ENCODE measurements at places on chromosomes 4 and X.

GRCh38 chr4:186657764-186658163, 65.9 kb downstream of the FAT1 start:
- no peak for DNase-seq

DNA sequence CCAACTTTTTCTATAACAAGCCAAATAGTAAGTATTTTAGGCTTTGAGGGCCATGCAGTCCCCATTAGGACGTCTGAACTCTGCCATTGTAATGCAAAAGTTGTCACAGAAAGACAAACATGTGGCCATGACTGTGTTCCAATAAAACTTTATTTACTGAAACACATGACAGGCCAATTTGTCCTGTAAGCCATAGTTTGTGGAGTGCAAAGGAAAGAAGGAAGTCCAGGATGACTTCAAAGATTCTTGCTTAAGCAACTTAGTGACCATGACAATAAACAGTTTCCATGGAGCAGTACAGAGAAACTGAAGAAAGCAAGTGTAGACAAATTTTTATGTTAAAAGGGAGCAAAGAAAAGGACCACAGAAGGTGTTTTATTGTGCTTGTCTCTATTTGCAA, 35.0 kb upstream of the MYOZ2 start:
- DNase-seq, result no peak

DNA sequence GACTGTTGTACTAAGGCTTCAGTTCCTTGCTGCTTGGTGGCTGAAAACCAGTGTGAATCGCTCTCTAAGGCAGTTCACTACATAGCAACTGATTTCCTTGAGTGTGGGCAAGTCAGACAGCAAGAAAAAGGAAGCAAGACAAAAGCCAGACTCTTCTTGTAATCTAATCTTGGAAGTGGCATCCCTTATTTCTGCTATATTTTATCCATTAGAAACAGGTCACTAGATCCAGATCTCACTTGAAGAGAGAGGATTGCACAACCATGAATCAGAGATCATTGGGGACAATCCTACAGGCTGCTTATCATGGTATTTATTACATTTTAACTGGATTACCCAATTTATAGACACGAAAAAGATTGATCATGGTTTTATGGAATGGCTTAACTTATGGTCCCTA, 684.5 kb downstream of the GRID2 start:
- no peak for DNase-seq

DNA sequence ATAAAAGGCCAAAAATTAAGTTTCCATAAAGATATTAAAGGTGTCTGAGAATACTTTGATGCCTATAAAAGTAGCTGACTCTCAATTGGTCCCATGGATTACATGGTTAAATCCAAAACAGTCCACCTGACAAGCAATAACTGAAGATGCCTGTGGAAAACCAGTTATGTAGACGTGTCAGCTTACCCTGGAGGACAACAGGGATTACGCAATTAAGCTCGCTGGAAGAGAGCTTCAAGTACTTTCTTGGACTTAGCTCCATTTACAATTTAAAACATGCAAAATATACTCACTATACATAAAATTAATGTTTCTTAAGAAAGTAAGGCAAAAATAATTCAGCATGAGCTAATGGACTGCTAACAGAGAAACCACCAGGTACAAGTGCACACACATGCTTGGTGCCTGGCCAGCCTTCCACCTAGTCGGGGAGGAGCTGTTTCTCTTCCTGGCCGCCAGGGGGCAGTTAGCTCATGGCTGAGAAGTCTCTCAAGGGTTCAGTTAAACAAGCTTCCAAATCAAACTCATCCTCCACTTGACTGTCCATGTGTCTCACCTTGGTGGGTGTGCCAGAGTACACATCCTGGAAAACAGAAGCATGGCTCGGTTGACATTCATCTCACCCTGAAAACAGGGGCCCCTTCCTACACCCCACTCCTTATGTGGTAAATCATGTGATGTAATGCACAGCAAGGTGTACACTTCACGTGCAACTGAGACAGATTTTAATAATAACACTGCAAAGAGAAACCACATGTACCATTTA, 9.2 kb upstream of the FAM53A start:
- peak; percentile 52 for DNase-seq

DNA sequence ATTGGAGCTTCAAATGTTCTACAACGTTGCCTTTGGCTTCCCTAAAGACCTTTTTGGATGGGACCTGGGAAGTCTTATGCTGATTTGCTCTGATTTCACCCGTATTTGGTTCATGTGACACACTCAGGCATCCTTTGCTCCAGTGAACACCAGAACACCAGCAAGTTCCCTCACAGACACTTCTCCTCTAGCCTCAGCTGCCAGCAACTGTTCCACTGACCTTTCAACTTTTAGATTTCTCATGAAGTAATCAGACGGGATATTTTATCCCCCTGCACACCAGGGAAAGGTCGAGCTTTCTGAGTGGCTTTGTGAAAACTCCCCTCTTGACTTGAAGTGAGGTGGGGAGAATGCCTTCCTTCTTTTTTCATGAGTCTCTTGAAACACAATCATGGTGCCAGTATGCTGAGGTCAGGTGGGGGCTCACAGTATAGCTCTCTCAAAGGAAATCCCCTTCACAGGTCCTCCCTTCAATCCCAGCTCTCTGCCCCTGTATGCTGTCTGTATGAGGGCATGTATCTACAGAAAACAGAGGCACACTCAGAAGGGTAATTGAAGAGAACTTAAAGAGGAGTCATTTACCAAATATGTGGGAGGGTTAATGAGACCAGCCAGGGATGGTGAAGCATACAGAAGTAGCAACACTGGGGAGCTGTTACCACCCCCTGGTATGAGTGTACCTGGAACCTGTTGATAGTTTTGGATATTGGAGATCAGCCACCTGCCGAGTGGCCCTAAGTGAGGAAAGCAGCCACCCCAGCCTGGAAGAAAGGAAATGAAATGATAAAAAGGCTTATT, 62.7 kb downstream of the FGFBP1 start:
- no peak for DNase-seq

DNA sequence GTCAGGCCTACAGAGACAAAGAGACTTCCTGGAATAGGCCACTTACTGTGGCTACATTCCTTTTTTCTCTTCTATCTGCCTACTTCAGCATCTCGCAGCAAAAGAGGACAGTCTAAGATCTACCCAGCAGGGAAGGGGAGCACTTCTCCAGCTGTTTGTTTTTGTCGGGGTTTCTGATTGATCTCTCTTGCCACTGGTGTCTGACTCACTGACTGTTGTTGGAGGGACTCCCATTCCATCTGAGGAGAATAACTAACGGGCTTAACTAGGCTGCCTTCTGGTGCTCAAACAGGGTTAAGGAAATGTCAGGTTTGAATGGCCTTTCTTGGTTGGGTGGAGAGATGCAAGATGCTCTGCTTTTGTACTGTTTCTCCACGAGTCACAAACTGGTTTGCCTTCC, 100.2 kb upstream of the TMEM164 start:
- no peak for DNase-seq

DNA sequence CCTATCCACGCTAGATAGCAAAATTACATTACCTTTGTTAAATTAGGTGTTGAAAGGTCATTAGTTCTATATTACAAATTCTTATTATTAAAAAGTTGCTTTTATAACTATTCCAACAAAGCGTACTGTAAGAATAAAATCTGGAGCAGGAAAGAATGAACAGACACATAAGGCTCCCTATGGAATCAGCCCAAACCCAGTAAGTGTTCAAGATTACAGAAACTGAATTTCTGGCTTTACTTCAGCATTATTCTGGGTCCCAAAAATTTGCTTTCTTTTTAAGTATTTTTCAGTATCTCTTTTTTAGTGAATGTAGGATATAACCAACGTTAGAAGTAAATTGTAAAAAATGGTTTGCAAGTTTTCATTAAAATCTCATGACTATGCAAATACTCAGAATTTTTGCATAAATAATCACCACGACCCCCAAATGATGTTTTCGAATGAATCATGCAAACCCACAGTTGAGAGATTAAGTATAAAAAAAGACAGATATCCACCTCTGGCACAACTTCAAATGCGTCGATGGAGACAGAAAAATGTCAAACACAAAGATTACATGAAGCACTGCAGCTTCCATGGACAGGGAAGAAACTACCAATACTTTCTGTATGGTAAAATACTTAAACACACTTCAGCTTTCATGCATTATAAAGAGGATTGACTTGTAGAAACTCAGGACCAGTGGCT, 238.5 kb downstream of the RASL11B start:
- no peak for DNase-seq

DNA sequence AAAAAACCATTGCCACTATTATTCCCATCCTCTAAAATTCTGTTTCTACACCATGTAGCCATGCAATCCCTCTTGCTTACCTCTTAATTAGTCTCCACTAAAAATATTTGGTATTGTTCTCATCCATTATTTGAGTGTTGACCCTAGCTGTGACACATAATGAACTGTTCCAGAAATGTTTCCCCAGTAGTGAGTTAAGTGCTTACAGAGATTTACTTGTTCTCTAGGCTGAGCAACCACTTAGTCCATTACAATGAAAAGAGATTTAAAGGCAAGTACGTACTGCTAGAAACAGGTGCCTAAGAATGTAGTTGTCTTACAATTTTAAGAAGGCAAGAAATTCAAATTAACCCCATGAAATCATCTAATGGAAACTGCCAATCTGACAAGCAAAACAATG, 112.7 kb upstream of the PTPN13 start:
- no peak for DNase-seq

DNA sequence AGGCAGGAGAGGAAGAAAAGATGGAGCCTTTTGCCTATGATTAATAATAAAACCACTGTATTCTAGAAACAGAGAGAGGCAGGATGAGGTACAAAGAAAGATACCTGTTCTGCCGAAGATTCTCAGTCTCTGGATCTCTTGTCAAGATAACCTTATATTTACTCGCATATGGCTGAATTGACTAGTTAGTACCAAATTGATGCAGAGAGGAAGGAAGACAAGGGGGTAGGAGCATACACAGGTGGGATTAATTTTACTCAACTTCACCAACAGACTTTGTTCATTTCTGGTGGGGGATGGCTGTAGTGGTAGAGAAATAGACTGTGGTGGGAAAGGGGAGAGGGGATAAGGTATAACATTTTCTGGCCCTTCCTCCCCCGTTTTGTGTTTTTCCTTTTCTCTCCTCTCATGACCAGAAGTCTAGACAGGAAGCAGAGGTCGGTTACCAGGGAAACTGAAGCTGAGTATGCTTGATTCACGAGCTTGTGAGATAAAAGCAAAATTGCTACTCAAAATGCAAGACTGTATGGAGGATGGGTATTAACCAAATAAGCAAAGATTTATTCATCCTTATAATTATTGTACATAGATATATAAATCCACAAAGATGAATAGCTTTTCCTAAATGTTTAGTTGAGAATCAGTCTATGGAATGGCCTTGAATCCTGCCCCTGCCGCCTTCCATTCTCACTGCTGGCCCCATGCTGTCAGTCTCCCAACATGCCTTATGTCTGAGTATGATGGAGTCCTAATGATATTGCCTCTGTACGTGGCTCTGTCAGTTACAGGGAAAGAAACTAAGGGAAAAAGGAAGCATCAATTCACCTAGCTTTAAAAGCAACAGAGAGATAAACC, 17.8 kb upstream of the PAGE2B start:
- no peak for DNase-seq

- no peak for DNase-seq
Observed at GRCh38 chrX:44884944-44885343, 12.0 kb downstream of the KDM6A start.

- DNase-seq, result no peak
Observed at GRCh38 chrX:2632533-2633504, 58.3 kb upstream of the CD99 start.

DNA sequence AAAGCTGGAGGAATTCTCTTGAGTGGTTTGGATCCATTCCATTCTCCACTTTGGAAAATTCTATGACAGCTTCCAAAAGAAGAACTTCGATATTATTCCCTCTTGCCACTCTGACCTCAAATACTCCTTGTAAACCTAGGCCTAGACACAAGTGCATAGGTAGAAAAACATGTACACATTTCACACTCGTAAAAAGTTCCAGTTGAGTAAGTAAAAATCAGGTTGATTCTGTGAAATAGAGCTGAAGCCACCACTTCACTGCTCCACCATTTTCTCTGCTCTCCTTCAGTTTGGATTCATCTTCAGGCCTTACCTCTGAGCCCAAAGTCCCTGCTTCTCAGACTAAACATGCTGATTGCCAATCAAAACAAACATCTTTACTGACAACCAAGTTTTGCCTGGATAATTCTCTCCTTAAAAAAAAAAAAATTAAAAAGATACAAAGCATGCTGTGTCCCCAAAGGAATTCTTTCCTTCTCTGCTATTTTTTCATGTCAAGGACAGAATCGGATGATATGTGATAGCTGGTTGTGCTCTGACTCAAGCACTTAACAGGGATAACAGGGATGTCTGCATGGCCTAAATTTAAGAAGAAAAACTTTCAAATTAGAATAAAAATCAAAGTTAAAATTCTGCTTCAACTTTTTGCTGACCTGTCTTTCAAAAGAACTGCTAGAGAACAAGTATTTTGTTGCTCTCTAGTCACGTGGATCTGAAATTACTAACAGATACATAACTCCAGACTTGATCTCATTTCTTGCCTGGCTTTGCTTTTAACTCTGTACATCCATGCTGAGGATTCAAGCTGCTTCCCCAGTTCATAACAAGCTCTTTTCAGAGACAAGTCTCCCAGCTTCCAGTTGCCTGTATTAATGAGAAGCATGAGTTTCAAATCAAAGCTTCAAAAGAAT, 420.9 kb upstream of the INTU start:
- no peak for DNase-seq

GRCh38 chrX:24201216-24201615, 51.7 kb downstream of the ZFX start:
- no peak for DNase-seq

GRCh38 chr4:39450618-39451017, 8.1 kb downstream of the RPL9 start:
- DNase-seq, result no peak

DNA sequence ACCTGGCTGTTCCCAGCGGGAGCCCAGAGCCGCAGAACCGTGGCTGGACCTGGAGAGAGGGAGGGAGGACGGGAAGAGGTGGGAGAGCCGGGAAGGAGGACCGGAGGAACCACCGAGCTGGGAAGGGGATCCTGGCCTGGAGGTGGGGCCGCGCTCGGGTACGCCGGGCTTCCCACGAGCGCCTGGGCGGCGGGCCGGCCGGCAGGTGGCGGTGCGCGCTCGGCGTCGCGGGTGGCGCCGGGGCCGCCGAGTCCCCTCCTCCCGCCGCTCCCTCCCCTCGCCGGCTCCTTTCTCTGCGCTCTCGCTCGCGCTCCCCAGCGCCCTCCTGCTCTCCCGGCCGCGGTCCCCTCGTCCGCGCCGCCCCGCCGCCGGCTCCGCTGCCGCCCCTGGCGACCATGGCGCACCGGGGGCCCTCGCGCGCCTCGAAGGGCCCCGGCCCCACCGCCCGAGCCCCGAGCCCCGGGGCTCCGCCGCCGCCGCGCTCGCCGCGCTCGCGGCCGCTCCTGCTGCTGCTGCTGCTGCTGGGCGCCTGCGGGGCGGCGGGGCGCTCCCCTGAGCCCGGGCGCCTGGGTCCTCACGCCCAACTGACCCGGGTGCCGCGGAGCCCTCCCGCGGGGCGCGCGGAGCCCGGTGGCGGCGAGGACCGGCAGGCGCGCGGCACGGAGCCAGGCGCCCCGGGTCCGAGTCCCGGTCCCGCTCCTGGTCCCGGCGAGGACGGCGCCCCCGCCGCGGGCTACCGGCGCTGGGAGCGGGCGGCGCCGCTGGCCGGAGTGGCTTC, at the start of gene SORCS2:
TSS of gene SORCS2 (plus strand) at position 287 of the 778 bp plus-strand sequence.
- DNase-seq, result peak; percentile 44
